GM12865 (cell line): ENCODE measurements at places on chromosomes 13 and 19.

DNA sequence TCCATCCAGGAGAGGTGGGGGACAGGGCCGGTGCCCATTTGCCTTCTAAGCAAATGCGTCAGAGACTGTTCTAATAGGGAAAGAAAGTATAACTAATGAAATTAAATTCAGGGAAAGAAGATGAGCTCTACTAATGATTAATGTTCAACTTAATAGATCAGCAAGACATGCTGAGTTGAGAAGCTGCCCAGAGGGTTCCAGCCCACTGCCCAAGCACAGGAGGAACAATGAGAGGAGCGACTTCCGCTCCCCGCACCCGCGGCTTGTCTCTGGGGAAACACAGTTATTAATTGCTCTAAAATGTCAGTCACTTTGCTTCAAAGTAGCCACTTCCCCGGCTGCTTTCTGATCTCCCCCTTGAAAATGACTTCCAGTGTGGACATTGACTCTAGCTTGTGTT lies 331.3 kb downstream of the UQCRFS1 start:
- DNase-seq: peak; percentile 37

DNA sequence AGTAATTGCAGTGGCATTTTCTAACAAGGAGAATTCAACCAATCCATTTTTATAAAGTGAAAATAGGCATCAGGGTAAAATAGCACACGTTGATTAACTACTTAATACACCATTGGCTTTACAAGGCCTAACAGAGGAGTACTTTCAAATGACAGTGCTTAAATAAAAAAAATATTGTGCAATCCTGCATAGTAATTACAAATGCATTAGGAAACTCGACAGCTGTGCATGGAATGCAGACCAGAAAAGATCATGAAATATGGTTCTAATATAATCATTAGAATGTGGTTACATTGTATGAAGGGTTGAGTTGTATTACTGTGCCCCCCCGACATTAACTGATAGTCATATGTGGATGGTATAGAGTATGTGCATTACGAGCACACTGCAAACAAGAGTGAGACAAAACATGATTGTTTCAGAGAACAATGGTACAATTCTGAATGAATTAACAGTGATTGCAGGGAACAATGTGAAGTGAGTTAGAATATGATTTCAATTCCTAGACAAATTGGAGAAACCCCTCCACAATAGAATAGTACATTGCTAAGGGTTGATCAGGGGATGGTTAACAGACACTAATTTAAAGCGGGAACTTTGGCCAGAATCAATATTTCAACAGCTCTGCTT lies 270.6 kb downstream of the GPC5 start:
- DNase-seq: no peak

- DNase-seq: no peak
These were observed 325.2 kb downstream of the SUCLA2 start for GRCh38 chr13:47675871-47676270.

GRCh38 chr13:97308735-97309429 lies 86.7 kb downstream of the MBNL2 start:
- DNase-seq: no peak

DNA sequence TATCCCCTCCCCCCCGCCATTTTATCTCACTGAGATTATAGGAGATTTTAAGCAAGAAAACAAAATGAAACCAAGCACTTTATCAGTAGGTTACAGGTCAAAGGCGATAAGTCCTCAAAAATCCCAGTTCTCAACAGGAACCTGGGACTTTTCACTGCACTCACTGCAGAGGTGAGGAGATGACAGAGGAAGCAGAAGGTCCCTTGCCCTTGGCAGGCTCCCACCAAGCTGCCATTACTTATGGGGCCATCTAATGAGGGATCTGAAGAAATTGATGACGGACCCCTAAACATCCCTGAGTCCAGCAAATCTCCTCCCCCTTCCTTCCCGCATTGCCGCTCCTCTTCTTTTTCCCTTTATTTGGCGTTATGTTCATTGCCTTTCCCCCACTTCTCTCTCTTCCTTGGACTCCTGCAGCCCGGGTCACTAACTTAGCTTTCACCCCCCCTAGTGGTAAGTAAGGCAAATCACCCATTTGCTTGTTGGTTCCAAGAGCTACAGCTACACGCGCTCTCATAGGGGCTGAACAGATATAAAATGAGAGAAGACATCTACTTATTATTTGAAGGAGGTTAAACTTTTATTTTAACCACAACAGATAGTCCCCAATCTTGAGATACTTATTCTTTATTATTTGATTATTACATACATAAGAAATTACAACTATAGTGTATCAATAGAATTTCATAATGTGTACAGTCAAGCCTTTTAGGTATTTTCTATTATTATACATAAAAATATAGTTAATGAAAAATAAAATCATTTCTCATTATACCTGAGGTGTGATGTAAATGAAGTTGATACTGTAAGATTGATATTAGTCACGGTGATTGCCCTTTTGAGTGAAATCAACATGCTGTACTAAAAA lies 52.0 kb upstream of the ARGLU1 start:
- DNase-seq: peak; percentile 52

GRCh38 chr19:53156850-53157249 lies 2.0 kb downstream of the ZNF347 start:
- DNase-seq: no peak
